ENCODE measurements at places on chromosomes 12 and 14.

GRCh38 chr12:92041742-92042141 is 103.9 kb downstream of the BTG1 start:
- no peak for DNase-seq

- no peak for DNase-seq
These were observed 403.9 kb downstream of the MED13L start for GRCh38 chr12:115873451-115874082.

- no peak for DNase-seq
These were observed 614 bp upstream of the MARK3 start for GRCh38 chr14:103384450-103385151.

DNA sequence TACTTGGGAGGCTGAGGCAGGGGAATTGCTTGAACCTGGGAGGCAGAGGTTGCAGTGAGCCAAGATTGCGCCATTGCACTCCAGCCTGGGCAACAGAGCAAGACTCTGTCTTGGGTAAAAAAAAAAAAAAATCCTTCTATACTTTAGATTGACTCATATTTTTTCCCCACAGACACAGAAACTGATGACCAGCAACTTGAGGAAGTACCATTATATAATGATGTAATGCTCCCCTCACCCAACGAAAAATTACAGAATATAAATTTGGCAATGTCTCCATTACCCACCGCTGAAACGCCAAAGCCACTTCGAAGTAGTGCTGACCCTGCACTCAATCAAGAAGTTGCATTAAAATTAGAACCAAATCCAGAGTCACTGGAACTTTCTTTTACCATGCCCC is 24.3 kb upstream of the SNAPC1 start:
- no peak for DNase-seq

GRCh38 chr12:24820872-24821271 is 128.0 kb downstream of the BCAT1 start:
- peak; percentile 14 for DNase-seq

DNA sequence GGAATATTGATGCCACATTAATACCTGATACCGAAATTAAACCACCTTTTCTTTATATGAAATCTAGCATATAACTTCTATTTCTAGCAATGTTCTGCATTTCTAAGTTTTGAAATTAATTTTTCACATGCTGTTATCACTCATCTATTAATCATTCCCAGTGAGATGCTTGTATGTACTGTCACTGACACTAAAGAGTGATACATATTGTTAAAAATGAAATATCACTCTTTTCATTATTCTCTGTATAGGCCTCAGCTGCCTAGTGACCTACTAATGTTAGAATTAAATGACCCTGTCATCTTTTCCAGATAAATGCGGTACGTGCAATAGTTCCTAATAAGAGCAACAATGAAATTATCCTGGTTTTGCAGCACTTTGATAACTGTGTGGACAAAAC is 49.7 kb upstream of the KCNH3 start:
- no peak for DNase-seq

GRCh38 chr12:12806784-12807516 is 6.2 kb upstream of the DDX47 start:
- DNase-seq, result no peak

DNA sequence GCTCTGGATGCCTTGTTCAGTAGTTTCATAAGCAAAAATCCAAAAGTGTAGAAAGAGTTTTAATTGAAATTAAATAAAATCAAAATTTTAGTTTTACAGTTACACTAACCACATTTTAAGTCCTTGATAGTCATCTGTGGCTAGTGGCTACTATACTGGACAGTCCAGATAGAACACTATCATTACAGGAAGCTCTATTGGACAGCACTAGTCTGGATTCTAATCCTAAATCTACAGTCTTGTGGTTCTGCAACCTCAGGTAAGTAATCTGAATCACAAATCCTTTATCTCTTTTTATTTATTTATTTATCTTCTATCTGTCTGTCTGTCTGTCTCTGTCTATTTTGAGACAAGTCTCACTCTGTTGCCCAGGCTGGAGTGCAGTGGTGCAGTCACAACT is 18.0 kb downstream of the RAP1B start:
- no peak for DNase-seq
